Frontal cortex (tissue), 4 donors: ENCODE measurements at places on chromosomes 3 and 15. TPM values are rescaled to one million over a fixed set of nuclear protein-coding genes. Genes with fewer than 3 reads are reported as not detected.

P2RY13 gene
- total RNA-seq: 1.6 TPM

PCOLCE2 gene
- total RNA-seq: 6.9 TPM

C3orf22 gene
- not detected for total RNA-seq

DNA sequence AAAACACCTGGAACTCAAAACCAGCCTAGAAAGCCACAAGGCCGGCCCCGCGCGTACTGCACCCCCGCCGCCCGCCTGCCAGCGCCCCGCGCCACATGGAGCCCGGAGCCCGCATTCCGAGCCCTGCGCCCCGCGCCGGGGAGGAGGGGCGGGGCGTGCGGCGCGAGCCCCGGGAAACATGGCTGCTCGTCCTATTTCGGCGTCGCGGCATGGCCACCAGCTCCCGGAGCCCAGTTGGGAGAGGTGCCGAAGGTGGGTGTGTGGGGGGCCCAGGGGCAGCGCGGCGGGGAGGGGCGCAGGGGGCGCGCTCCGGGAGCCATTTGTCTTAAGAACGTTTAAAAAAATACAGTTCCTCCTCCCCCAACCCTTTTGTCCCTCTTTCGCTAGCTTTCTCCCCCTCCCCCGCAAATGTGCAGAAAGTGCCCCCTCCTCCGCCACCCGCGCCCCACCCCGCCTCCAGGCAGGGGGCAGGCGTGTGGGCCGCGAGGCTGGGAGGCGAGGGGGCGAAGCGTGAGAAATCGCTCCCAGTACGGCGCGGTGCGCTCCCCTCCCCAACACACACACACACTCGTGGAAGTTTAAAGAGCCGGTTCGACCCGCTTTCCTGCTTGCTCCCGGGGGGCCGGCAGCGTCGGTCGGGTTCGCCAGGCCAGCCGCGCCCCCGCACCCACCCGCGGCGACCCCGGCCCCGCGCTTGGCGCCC, 2.5 kb downstream of the ANP32A start:
- peak; percentile 74 for DNase-seq

GRCh38 chr3:84586427-84586826, 372.4 kb upstream of the CADM2 start:
- DNase-seq: no peak

GRCh38 chr3:72044231-72044855, 259.4 kb upstream of the PROK2 start:
- DNase-seq: no peak

GRCh38 chr3:190721330-190721729, 141.2 kb downstream of the GMNC start:
- no peak for DNase-seq

GRCh38 chr3:99248130-99248529, 346.6 kb upstream of the DCBLD2 start:
- no peak for DNase-seq

GRCh38 chr15:89112341-89112971, 24.2 kb downstream of the ABHD2 start:
- peak; percentile 36 for DNase-seq

DNA sequence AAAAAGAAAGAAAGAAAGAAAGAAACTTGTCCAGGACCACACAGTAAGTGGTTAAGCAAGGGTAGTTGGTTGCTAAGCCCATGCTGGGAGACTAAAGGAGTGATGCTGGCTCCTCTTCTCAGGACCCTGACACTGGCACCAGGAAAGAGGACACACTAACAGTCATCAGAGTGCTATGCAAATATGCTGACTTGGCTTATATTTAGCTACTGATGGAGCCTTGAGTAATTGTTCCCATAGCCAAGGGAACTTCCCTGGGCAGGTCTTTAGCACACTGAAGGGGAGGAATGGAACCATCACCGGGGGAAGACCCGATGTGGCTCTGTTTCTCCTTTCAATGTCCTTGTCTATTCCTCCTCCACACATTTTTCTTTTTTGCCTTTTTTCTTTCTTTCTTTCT, 6.2 kb downstream of the TMEM40 start:
- DNase-seq: no peak

- no peak for DNase-seq
Observed at GRCh38 chr3:129936757-129937156, 37.8 kb upstream of the TRH start.

DNA sequence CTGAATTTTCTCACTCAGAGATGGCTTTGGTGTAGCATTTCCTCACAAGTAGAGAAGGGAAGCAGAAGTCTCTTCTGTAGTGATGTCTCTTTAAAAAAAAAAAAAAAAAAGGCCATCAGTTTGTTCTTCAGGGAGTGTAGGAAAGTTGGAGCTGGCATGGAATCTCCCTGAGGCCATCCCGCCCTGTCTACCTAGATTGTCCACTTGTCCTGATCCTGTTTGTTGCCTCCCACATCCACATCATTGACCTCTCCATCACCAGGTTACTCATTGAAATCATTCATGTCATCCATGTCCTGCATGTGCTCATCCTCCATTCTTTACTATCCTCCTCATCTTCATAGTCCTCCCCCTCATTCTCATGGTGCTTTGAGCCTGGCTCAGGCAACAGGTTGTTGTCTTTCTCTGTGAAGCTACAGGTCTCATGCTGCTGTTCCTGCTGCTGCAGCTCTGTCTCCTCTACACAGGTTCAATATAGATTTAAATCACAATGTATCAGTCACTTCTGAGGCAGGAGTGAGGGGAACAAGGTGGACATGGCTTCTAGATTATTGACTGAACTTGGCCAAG, 556.3 kb upstream of the NAALADL2 start:
- no peak for DNase-seq

GRCh38 chr3:57986261-57986660, 22.0 kb upstream of the FLNB start:
- no peak for DNase-seq
